ENCODE measurements at places on chromosomes 5 and 9. TPM values are rescaled to one million over a fixed set of nuclear protein-coding genes. Genes with fewer than 3 reads are reported as not detected.

GRCh38 chr9:127283917-127284497 is 19.4 kb downstream of the GARNL3 start:
- no peak for DNase-seq
- no peaks in the 10 kb centered on the region for H3K36me3 ChIP-seq
- H3K4me1 ChIP-seq, result peaks cover 31% of the 10 kb centered on the region
- no peak overlapping the region for H3K4me3 ChIP-seq

- no peaks in the 10 kb centered on the region for H3K27me3 ChIP-seq
- H3K4me3 ChIP-seq, result no peak overlapping the region
- no peaks in the 10 kb centered on the region for H3K36me3 ChIP-seq
- DNase-seq, result no peak
- no peak overlapping the region for H3K27ac ChIP-seq
- H3K4me1 ChIP-seq, result no peaks in the 10 kb centered on the region
Observed at GRCh38 chr5:73709536-73710129, 83.6 kb downstream of the ARHGEF28 start.

DNA sequence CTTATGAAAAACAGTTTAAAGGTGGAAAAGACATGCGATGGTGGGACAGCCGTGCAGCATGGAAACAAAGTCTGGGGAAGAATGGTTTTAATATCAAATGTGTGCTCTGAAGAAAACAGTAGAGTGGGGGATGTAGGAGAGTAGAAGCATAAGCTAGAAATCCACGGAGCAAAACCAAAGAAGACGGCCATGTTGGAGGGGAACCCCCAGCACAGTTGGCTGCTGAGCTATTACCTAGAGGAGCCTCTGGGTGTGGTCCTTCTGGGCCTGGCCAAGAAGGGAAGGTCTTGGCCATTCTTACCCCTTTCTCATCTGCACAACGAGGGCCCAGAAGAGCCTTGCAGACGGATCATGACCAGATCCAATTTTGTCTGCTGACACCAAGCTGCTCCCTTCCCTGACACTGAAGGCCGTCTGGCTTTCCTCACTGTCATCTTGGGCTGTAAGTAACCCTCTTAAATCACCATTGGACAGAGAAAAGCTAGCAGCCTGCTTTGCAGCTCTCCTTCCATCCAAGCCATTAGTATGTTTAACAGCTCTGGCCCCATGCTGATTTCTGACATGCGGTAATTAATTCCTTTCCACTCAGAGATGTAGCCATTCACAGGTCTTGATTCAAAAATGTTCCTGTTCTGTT is 189.5 kb downstream of the SEC61B start:
- no peaks in the 10 kb centered on the region for H3K27me3 ChIP-seq
- H3K27ac ChIP-seq, result peak overlapping the region; percentile 27
- H3K36me3 ChIP-seq, result no peaks in the 10 kb centered on the region
- no peak overlapping the region for H3K4me3 ChIP-seq
- DNase-seq, result no peak
- no peaks in the 10 kb centered on the region for H3K4me1 ChIP-seq

- no peaks in the 10 kb centered on the region for H3K27me3 ChIP-seq
- no peak overlapping the region for H3K4me3 ChIP-seq
- H3K36me3 ChIP-seq, result peaks cover 10% of the 10 kb centered on the region
- H3K4me1 ChIP-seq, result peaks cover 61% of the 10 kb centered on the region
- no peak for DNase-seq
Observed at GRCh38 chr5:157562111-157562581, 13.4 kb downstream of the ADAM19 start.

DNA sequence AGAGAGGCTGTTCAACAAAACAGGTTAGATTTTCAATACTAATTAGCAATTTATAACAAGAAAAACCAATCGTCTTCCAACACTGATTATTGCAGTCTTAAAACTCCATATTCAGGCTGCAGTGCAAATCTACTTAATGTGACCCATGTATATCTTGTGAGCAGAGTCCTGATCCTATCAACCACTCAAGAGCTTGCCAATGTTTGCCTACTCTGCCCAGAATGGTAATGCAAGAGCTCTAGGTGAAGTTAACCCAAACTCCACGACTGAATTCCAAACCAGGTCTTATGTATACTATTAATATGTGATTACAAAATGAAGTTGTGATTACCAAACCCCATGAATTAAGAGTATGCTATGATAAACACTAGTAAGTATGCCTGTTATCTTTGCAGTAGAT is 17.1 kb downstream of the EFNA5 start:
- H3K4me1 ChIP-seq, result peaks cover 24% of the 10 kb centered on the region
- no peak overlapping the region for H3K4me3 ChIP-seq
- H3K27me3 ChIP-seq, result no peaks in the 10 kb centered on the region
- no peaks in the 10 kb centered on the region for H3K36me3 ChIP-seq

DNA sequence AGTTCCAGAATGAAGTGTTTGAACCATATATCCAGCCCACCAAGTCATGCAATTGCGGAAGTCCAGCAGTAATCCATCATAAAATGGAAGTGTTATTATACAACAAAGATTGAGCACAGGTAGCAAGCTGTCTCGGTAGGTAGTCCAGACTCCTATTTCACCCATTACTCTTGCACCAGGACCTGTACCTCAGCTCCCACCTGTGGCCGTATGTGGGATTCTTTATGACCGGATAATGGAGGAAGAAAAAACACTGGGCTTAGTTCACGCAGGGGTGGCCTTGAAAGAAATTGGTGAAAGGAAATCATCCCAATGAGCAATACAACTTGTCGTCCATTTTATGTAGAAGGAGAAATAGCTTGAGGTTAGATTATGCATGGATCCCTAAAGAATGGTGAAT is 216.3 kb downstream of the ESM1 start:
- no peak overlapping the region for H3K4me3 ChIP-seq
- no peaks in the 10 kb centered on the region for H3K36me3 ChIP-seq
- DNase-seq, result no peak
- H3K4me1 ChIP-seq, result no peaks in the 10 kb centered on the region

DNA sequence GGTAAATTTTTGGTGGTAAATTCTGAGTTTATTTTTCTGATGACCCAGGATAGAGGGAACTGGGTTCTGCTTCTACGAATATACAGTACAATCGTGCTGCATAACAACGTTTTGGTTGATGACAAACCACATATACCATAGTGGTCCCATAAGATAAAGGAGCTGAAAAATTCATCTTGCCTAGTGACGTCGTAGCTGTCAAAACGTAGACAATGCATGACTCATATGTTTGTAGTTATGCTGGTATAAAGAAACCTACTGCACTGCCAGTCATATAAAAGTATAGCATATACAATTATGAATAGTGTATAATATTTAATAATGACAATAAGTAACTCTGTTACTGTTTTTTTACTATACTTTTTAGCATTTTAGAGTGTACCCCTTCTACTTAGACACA is 244.0 kb downstream of the GAS1 start:
- no peaks in the 10 kb centered on the region for H3K27me3 ChIP-seq
- no peaks in the 10 kb centered on the region for H3K36me3 ChIP-seq
- no peak for DNase-seq
- no peak overlapping the region for H3K4me3 ChIP-seq
- H3K27ac ChIP-seq, result no peak overlapping the region

- peak overlapping the region; percentile 71 for H3K27ac ChIP-seq
- peak; percentile 86 for DNase-seq
- peaks cover 36% of the 10 kb centered on the region for H3K4me1 ChIP-seq
- no peaks in the 10 kb centered on the region for H3K36me3 ChIP-seq
Observed at GRCh38 chr9:129164246-129164930, 13.7 kb downstream of the IER5L start.

Gene C5orf58
- total RNA-seq, result not detected

Gene ACOT12
- not detected for total RNA-seq

Gene CA9
- 5.9 TPM for total RNA-seq

Gene CERCAM
- 13.3 TPM for total RNA-seq

Gene WDR5
- 14.1 TPM for total RNA-seq
